ENCODE measurements at places on chromosomes 7 and 10.

DNA sequence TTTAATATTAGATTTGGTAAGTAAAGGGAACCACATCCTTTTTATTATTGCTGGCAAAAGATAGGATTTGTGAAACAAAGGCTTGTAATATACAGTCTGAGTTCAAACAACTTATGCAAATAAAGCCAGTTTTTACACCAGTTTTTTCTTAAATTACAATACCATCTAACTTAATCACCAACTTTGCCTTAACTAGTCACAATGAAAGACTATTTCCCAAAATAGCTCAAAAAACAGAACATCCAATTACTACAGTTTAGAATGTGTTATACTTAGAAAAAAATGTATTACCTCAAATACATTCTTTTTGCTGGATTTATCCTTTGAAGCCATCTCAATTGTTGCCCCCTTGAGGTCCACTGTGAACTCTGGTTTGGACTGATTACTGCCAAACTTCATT, 108.5 kb downstream of the ARHGAP12 start:
- no peak for DNase-seq

- DNase-seq, result no peak
Observed at GRCh38 chr10:93412801-93413200, 69.3 kb downstream of the MYOF start.

GRCh38 chr10:62813981-62814380, 2.2 kb downstream of the EGR2 start:
- no peak for DNase-seq

DNA sequence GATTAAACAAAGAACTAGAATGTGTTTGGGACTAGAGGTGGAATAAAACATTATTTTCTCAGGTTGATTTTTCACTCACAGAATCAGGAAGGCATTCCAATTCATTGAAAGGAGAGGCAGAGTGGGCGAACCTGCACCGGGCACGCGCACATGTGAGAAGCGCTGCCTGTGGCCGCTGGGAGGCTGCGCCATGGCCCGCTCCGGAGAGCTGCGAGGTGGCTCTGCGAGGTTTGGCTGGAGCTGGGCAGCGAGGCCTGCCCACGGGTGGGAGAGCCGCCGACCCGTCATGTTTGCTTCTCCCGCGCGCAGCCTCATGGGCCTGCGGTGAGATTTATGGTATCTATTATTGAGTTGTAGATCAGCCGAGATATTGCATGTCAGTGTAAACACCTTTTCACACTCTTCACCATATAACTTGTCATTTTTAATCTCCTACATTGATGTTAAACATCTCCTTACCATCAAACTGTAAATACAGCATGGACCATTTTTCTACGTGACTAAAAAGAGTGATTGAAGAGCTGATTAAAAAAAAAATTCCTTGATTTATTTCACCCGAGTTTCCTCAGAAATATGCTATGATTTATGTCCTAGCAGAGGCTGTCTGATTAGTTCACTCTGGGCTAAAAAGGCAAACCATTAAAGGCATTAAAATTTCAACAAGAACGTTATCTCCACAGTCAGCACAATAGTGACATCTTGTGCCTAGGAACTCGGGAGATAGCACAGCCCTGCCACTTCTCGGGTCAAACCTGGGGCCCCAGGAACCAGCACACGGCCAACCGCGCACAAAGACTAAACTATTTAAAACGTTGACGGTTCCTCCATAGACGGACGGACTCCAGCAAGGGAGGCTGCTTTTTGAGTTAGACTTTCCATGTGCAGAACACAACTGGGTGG, 96.6 kb upstream of the RNF32 start:
- no peak for DNase-seq

DNA sequence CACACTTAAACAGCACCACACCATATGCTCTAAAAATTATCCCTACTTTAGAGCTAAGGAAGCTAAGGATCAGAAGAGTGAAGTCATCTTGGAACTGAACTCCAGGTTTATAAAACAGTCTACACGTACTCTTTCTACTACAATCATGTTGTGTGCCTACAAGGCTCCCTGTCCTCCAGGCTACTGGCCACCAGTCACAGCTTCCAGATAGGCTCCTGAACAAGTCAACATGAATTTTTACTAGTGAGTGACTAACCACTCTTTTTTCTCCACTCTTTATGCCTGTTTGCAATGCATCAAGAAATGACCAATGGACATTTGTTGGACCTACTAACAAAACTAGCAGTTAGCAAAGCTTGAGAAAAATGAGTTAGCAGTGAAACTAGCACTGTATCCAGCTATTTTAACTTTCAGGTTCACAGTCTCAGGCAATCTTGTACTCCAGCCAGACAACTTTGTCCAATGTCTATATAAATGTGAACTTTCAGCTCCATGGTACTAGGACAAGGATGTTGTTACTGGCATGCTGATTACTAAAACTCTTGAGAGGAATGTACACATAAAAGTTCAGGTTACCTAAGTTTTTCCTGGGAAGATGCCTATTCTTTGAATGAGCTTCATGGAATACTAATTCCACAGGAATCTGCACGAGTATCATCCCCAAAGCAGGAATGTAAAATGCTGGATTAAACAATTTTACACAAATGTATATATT, 180.0 kb downstream of the BTAF1 start:
- no peak for DNase-seq

DNA sequence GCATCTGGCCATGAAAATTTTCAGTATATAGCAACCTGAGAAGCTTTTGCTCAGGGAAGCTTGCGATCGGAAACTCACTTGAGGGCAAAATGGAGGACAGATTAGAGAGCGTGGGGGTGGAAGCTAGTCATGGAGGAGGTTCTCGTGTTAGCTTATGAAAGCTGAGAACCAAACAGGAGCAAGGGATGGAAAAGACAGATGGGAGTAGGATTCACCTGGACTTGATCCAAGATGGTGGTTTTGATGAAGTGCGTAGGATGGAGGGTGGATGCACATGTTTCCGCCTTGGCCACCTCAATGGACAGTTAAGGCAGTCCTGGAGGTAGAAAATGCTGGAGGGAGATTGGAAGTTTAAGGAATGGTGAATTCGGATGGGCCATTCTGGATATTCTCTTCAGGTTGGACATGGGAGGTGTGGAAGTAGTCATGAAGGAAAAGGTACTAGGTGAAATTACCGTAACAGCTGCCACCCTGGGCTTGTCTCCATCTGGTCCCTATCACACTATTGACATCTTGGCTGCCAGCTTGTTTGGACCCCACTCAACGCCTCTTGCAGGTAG, 6.3 kb upstream of the C10orf95 start:
- no peak for DNase-seq

DNA sequence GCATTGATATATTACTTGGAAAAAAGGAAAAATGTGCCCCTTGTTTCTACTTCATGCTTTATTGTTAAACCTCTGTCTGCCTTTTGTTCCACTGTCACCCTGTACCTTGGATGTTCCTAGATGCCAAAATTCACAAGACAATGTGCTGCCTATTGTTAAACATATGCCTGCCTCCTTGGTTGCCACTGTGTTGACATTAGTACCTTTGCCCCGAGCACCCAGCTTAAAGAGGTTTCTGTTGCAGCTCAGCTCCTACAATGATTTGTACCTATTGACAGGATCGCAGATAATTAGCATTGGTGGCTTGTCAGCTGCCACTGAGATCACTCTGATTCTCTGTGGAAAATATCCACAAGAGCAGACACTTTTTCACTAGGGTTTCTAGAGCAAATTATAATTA, 188.0 kb downstream of the KCND2 start:
- DNase-seq, result no peak

GRCh38 chr7:132531562-132531961, 44.7 kb downstream of the PLXNA4 start:
- no peak for DNase-seq

DNA sequence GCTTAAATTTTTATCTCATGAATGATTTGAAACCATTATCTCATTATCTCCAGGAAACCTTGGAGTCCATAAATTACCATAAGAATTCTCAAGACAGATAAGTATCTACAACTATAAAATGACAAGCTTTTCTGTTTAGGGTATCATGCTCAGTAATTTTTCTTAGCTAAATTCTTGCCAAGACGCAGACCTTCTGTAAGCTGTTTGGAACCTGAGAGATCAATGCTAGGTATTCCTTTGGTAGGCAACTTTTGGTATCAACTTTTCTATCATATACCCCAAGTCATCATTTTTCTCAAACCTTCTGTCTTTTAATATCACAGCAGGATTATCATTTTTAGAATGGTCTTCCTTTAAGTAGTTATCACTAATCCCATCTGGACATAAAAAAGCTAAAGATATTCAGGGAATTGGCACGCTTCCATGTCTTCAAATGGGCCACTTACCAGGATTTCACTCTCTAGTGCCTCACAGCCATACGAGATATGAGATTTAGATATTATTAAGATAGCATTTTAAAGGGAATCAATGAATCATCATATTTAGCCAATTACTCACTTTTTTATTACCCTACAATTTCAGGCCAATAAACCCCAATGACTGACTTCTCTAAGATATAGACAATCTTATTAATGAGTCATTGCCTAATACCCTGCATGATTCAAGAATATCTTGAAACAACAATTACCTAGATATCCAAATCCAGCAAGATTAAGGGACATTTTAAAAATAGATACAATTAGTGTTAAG, 544.1 kb downstream of the HTR7 start:
- DNase-seq, result no peak

GRCh38 chr7:98214811-98215321, 3.6 kb downstream of the BHLHA15 start:
- no peak for DNase-seq

DNA sequence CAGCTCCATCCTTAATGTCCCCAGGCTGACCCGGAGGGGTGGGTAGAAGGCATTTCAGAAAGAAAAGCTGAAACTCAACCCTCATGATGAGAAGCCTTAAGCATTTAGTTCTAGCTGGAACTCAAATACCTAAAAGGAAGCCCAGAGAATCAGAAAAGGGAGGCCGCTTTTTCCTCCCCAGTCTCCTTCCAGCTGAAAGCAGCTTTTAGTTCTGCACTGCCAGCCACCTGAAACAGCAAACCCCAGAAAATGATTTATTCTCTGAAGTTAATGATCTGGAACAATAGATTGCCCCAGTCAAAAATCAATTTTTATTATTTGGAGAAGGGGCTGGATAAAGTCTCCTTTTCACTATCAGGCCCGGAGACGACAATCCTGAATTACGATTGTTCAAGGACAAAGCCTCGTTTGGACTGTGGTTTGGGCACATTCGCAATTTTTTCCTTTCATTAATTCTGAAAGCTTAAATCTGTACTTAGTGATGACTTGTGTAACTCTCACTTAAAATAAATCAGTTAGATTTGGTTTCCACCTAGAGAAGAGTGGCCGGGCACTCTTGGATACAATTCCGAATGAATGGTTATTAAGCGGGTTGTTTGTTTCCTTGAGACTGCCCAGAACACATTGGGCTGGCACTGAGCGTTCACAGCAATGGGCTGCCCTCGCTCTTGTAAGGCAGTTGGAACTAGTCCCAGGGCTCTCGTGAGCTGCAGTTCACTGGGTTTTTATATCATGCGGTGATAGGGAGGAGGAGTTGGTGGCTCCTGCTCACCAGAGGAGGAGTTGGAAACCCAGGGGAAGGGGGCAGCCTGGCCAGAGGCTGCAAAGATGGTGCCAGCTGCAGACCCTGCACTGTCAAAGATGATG, 262.2 kb downstream of the CCSER2 start:
- no peak for DNase-seq

DNA sequence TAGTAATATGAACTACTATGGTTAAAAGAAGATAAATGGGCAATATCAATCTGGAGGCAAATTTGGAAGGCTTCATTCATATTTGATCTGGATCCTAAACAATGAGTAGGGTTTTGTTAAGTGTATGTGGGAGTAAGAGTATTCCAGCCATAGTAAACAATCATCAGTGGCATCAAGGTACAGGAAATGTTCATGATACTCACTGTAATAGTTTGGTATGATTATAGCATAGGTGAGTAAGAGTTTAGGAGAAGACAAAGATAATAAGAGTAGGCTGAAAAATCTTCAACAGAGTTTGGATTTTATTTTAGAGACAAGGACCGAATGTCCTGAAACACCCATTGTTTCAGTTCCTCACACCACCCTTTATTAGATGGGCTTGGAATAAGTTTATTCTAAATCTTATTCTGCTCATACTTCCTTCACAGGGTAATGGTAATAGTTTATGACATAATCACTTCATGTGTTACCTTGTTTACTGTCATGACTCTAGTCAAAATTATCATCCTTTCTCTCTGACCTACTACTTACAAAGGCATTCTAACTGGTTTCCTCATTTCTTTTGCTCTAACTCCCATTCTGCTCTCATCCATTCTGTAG, 38.9 kb downstream of the BRAF start:
- no peak for DNase-seq

DNA sequence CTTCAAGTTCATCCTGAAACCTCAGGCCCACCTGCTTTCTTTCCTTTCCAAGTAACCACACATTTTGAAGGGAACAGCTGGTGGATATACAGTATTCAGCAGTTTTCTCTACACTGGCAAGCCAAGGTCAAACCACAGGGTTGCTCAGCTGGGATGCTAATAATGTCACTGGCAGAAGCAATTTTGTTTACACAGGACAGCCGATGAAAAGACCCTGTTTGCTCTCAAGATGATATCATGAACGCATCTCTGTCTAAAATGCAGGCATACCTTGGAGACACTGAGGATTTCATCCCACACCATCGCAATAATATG, 186.2 kb downstream of the USP6NL start:
- no peak for DNase-seq

GRCh38 chr10:132588301-132589013, 50.9 kb downstream of the INPP5A start:
- DNase-seq, result no peak

DNA sequence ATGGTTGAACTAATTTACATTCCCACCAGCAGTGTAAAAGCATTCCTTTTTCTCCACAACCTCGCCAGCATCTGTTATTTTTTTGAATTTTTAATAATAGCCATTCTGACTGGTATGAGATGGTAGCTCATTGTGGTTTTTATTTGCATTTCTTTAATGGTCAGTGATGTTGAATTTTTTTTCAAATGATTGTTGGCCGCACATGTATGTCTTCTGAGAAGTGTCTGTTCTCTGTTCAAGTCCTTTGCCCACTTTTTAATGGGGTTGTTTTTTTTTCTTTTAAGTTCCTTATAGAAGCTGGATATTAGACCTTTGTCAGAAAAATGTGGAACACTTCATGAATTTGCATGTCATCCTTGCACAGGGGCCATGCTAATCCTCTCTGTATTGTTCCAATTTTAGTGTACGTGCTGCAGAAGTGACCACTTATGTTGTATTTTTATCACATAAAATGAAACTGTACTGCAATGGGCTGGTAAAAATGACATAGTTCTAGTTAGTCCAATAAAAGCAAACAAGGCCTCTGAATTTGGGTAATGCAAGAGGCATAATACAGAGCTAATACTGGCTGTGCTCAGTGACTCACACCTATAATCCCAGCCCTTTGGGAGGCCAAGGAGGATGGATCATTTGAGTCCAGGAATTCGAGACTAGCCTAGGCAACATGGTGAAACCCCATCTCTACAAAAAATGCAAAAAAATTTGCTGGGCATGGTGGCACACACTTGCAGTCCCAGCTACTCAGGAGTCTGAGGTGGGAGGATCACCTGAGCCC, 70.3 kb downstream of the ABI1 start:
- DNase-seq, result no peak

DNA sequence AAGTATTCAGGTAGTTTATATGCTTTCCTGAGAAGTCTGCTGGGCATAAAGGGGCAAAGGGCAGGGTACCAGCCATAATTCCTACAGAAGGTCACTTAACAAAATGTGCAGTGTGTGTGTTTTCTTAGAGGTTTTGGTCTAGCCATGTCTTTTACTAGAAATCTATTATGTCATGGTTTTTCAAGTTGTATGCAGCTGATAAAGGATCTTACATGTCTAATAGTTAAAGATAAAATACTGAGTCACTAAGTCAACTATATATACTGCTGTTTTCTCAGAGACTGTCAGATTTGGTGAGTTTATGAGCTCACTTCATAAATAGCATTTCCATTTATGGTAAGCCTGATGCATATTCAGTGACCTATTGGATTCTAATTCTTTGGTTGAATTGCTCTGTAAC, 7.7 kb downstream of the CASP2 start:
- no peak for DNase-seq
